Stimulated activated CD8-positive, alpha-beta memory T cell treated with anti-CD3 and anti-CD28 coated beads, Interleukin-7, amount 100 ng/mL, for 1 hour (primary cell): ENCODE measurements at places on chromosomes 2 and 18.

DNA sequence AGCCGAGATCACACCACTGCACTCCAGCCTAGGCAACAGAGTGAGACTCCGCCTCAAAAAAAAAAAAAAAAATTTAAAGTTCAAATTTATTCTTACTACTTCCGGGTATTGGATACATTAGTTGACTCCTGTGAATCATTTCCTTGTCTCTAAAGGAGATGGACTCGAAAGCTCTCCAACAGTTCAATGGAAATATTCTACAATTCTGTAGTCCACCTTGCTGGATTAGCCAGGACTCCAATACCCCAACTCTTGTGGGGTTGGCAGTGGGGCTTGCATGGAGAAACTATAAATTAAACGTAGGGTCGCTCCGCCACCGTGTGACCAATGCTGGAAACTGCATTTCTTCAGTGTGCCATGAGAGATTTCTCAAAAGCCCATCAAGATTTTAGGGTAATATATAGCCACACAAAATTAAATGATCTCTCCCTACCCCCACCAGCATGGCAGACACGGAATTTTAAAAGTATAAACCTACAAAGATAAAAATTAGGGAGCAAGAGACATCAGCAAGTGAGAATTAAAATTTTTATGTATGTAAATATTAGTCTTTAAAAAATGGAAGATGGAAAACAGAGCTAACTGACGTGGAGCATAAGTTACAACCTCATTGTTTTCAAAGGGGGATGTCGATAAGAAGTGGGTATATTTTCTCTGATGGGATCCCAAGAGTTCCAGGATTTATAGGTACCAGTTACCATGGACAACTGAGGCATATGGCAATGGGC is 27.8 kb upstream of the GAREM2 start:
- peak; percentile 13 for DNase-seq

DNA sequence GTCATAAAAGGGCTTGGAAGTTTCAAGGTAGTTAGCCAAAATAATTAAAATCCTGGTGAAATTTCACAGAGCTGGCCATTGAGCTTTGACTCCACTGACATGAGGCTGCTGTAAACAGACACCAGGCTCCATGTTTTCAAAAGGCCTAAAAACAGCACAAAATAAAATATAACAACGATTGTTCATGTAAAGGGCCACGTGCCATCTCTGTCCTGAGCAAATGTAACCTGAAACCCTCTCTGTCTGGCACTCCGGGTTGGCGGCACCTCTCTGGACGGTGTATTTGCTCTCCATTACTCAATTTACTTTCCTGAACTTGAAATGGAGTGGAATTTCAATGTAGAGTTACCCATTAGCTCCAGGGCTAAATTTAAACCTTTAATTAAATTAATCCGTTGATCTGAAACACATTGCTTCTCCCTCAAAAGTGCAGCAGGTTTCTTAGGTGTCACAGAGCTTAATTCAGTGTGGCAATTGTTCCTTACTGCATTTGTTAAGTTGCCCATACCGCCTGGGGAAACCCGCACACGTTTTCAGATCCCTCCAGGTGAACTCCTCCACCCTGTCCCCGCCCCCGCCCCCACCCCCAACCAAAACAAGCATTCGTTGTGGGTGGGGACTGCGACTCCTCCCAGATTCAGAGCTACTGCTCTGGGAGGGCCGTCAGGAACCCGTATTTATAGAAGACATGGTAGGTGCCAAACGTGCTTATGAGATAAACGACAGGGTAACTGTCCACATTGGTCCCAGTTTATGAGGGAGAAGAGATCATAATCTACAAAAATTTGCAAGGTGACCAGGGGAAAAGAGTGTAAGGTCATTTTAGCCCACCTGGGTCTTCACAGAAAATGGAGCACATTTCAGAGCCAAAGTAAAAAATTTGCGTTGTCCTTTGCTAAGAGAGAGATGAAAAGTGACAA is 1.2 kb upstream of the CABLES1 start:
- no peak for DNase-seq

DNA sequence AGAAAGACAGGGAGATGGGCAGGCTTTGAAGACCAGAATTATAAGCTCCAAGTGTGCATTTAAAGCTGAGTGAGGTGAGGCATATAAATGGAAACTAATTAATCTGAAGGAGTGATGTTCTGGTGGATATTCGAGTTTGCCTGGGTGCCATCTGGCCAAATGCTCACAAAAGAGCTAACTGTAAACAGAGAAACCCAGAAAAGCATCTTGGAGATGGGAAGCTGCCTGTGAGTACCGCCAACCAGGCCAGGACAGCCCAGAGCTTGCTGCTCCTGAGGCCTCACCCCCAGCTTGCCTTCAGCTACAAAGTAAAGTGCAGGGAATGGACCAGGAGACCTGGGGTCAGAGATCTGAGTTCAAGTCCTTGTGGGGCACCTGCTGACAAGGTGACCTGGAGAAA is 446.1 kb upstream of the MYT1L start:
- DNase-seq, result no peak

DNA sequence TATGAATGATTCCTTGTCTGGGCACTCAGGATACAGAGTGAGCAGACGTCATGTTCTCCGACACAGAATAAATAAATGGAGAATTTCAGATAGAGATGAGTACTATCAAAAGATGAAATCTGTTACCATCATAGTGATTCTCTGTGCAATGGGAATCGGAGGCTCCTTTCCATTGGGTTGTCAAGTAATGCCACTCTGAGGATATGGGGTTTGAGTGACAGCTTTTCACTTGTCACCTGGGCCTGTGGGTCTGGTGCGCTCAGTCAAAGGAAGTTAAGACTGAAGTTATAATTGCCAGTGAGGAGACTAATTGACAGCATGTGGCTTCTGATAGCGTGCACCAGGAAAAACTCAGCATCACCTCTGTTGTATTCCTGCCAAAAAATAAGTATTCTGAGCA is 387.2 kb downstream of the SOX11 start:
- DNase-seq, result no peak
